Hematopoietic multipotent progenitor cell treated with erythropoietin and hydrocortisone succinate and interleukin-3 and kit ligand, for 6 days (in vitro differentiated cells): ENCODE measurements at places on chromosomes 16 and 17.

DNA sequence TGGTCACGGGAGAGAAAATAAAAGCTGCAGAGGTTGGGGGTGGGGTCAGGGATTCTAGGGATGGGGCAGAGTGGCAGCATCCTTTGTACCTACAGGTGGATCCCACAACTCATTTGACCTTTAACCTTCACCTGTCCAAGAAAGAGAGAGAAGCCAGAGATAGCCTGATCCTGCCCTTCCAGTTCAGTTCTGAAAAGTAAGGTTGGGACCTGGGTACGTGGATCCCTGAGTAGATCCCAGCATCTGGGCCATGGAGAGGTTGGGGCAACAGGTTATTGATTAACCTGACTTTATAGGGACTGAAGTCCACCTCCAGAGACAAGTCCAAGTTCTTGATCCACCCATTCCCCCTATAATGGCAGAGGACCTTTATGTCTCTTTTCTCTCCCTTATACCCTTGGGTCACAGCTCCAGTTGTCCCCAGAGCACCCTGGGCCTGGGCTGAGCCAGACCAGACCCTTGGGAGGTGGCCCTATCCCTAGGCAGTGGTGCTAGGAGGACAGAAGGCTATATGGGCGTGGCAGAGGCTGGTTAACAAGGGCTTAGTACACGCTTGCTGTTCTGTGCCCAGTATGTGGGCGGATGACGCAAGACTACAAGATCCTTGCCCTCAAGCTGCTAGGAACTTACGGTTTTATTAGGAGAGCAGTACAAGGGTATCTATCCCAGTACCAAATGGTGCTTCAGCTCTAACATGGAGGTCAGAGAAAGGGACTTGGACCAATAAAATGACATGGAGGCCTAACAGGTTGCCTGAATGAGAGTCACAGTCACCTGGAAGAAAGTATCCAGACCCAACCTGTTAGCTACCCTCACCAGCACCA, 3.3 kb downstream of the CLDN7 start:
- DNase-seq, result peak; percentile 65

DNA sequence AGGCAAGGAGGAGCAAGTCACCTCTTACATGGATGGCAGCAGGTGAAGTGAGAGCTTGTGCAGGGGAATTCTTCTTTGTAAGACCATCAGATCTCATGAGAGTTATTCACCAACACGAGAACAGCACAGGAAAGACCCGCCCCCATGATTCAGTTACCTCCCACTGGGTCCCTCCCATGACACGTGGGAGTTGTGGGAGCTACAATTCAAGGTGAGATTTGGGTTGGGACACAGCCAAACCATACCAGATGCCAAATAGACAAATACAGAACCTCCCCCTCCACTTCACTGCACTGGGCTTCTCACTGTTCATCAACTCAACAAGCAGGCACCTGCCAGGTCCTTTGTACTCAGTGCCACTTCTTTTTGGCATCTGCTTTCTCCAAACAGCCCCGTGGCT, 100.2 kb downstream of the WSCD1 start:
- DNase-seq, result no peak

GRCh38 chr17:64500862-64501765, 4.3 kb upstream of the POLG2 start:
- no peak for DNase-seq

GRCh38 chr17:76184290-76184689, 43.2 kb upstream of the FOXJ1 start:
- DNase-seq, result no peak

DNA sequence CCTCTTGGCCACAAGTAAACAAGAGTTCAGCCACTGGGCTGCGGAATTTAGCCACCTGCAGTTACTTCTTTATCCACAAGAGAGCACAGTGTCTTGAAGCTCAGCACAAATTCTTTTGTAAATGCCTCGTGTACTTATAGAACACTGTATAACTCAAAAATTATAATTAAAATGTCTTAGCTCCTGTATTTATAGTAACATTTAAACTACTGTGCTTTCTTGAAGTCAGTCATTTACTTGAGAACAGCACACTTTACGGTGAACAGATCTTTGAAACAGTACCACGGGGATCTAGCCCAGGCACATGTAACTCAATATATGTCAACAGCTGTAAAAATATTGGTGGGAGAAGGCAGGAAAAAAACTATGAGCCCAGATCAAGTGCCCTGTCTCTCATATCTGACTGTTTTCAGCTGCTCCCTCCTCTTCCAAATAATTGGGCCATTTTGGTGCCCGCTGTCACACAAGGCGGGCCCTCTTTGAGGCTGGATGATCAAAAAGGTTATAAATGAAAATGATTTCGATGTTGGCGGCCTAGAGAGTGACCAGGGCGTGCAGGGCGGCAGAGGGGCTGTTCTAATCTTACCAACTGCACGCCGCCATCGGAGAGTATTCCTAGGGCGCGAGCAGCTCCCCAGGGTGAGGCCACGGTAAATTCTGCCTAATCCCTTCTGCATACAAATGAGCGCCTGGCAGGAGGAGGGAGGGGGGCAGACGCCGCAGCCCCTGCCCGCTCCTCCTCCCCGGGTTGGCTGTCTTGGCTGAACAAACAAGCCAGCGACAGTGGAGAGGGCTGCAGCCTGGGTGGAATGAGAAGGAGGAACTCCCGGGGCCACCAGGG, 183.2 kb downstream of the C16orf78 start:
- peak; percentile 24 for DNase-seq

DNA sequence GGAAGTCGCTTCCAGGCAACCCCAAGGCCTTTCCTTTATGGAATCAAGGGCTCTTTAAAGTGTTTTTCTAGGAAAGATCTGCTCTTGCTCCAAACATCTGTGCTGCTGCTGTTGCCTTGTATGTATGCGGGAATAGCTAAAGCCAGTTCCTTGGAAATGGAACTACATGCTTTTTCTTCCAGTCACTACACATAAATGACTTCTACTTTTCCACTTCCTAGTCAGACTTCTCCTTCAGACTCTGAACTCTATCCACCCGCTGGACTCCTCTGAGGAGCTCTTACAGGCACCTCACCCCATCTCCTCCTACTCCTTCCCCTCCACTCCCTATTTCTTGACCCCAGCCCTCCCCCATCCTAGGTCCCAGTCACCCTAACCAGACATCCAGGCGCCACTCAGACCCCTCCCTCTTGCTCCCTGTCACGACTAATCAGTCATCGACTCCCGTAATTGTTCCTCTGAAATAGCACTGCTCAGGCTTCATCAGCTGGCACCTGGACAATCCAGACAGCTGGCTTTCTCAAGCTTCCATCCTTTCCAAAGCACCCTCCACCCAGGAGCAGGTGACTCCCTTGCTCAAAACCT, 15.0 kb upstream of the PEMT start:
- no peak for DNase-seq

DNA sequence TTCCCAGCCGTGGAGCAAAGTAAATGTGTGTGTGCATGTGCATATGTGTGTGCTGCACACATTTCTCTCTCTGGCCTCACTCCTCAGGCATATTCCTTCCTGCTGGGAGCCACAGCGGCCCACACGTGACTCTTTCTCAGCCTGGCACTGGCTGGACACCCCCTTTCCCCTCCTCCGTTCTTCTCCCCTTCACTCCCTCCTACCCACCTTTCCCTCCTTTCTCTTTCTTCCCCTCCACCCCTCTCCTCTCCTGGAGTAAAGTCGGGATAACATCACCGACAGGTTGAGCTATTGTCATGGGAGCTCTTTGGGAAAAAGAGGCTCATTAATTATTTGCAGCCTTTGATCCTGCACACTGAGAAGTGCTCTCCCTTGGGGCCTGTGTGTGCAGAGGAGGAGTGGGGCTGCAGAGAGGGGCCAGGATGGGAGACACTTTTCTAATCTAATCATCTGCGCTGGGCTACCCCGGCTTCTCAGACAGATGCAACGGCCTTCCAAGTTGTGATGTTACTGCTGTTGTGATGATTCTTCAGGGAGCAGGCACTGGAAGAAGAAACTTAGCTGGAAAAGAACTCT, 126.3 kb upstream of the HSBP1 start:
- no peak for DNase-seq

- DNase-seq, result no peak
Observed at GRCh38 chr16:14117051-14117450, 45.9 kb downstream of the MRTFB start.

DNA sequence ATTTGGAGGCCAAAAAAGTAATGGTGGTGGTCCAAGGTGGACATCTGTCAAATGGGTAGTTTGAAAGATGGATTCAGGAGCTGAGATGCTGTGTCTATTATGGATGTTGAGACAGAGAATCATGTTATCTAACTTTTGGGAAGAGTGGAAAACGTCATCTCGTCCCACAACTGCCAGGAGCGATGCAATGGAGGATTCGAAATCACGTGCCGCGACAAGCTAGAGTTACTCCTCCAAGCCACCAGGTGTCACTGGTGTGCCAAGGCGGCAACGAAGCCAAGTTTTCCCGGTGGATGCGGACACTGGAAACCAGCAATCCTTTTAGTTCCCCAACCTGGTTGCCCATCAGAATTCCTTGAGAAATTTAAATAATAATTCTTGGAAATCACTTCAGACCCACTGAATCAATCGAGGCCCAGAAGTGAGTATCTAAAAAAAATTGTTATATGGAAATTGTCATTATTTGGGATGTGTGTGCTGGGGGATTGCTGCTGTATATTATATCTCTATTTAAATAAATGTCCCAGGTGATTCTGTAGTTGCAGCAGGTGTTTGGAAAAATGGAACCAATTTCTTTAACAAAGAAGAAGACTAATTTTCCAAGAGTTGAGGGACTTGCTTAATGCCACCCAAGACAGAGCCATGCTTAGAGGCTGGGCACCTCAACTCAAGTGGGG, 206.1 kb downstream of the HAPSTR1 start:
- peak; percentile 16 for DNase-seq

- DNase-seq, result no peak
Observed at GRCh38 chr17:3015890-3016289, 47.5 kb downstream of the OR1D5 start.

- no peak for DNase-seq
Observed at GRCh38 chr17:7441266-7441665, 2.0 kb downstream of the FGF11 start.

GRCh38 chr17:38852771-38853291, 690 bp downstream of the RPL23 start:
- peak; percentile 56 for DNase-seq

- DNase-seq, result no peak
Observed at GRCh38 chr17:70859829-70860228, 690.5 kb downstream of the KCNJ2 start.

GRCh38 chr16:53899431-53899830, 195.5 kb downstream of the FTO start:
- DNase-seq, result no peak

- no peak for DNase-seq
Observed at GRCh38 chr16:27449434-27450195, 47.6 kb downstream of the IL21R start.

DNA sequence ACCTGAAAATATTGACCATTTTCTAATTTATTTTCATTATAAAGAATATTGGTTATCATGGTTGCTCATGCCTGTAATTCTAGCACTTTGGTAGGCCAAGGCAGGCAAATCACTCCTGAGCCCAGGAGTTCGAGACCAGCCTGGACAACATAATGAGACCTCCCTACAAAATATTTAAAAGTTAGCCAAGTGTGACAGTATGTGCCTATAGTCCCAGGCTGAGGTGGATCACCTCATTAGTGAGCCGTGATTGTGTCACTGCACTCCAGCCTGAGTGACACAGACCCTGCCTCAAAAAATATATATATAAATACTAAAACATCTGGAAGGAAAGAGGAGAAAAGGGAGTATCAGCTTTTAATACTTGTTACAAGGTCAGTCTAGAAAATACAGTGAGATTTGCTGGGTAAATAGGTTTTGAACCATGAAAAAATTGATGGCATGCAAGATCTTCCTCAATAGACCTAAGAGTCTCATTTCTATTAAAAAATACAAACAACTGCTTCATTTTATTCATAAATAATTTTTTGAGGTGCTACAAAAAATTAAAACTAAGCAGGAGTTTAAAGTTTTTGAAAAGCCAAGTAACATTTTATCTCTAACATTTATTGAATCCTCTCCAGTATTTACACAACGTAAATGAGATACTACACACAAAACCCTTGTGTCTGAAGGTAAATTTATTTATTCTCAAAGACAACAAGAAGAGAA, 47.7 kb downstream of the TUBD1 start:
- no peak for DNase-seq

GRCh38 chr17:76834870-76835269, 33.3 kb upstream of the MGAT5B start:
- DNase-seq, result no peak

DNA sequence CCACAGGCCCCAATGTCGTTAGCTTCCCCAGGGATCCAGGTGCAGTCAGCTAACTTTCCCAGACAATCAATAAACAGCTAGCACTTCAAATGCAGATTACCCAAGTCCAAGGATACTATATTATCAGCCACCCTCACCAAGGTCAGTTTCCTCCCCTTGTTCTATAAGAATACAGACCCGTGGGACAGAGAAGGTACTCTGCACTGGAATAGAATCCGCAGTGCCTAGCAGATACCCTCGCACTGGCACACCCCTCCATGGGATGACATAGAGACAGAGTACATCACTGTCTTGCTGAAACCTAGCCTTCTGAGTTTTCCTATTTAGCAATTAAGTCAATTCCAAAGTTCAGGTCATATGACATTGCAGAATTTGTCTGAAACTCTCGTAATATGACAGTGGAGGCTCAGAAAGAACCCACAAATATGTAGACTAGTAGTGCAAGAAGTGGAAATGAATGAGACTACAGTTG, 40.0 kb upstream of the ABCA10 start:
- DNase-seq, result no peak

DNA sequence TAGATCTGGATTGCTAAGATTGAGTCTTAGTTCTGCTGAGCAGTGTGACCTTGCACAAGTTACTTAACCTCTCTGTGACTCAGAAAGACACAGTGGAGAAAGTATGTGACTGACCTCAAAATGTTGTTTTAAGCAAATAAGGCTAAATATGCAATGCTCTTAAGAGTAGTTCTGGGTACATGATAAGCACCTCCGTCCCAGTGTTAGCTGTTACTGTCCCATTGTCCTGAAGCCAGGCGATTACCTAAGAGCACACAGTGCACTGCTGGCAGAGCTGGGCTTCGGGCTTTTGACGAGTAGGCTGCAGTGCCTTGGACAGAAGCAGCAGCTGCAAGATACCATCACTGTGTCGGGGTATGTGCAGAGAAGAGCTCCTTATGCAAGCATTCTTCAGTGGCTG, 32.7 kb upstream of the FOXF1 start:
- DNase-seq, result no peak

- no peak for DNase-seq
Observed at GRCh38 chr16:65782611-65783600, 583.6 kb upstream of the CDH5 start.

GRCh38 chr16:16090238-16090637, 133.1 kb downstream of the ABCC6 start:
- DNase-seq, result no peak

- no peak for DNase-seq
Observed at GRCh38 chr17:49691086-49691676, 13.3 kb upstream of the SPOP start.

GRCh38 chr16:69852815-69853214, 90.7 kb downstream of the WWP2 start:
- no peak for DNase-seq
